ENCODE measurements at places on chromosomes 2 and 18.

DNA sequence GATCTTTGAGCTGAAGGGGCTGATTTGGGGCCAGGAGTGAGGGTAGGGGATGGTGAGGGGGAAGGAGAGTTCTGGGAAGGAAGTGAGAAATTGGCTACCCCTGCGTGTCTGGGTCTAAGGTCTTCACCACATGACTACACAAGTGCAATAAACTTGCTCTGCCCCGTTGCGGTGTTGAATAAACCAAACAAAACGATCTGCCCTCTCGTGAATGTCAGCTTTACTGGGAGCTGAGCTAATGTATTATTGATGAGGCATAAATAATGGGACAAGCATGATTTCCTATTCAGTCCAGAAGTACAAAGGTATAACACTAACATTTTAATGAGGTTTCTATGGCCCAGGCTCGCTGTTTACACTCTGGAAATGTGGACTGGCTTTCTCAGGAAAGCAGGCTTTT, 8.0 kb upstream of the CFAP221 start:
- no peak for DNase-seq

- DNase-seq, result no peak
Observed at GRCh38 chr2:84938194-84938879, 32.6 kb upstream of the KCMF1 start.

DNA sequence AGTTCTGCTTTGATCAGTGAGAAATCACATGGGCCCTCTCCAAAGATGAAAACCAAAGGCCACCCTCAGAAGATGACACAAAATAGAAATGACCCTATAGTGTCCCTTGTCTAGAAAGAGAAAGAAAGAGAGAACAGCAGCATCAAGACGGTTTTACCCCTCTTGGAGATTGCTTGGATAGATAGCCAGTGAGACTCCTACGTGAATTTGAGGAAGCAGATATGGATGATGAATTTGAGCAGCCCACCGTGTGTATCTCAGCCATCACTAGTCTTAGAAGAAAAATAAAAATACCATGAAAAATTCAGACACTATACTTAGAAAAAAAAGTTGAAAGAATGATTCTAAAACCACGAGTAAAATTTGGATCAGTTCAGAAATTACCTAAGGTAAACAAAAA, 329.1 kb upstream of the CNTNAP5 start:
- DNase-seq, result no peak

- no peak for DNase-seq
Observed at GRCh38 chr2:127597984-127598380, 48.0 kb upstream of the GPR17 start.

DNA sequence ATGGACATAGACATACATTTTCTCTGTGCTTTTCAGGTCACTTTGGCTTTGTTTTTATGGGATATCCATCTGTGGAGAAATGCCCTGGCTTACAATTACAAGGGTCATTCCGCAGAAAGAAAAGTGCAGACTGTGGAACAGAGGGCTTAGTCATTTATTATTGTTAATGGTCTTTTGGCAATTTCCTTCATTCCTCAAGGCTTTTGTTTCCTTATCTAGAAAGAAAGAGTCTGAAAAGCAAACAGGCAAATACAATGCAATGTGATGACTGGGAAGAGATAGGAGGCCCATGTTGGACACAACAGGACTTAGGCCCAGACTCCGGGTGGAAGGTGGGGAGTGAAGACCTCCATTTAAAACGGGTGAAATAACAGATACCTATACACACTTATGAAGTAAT, 129.5 kb upstream of the CAVIN2 start:
- no peak for DNase-seq

GRCh38 chr18:49685231-49685942, 123.5 kb downstream of the LIPG start:
- no peak for DNase-seq

- no peak for DNase-seq
Observed at GRCh38 chr2:161134547-161135518, 25.4 kb upstream of the TANK start.

- DNase-seq, result no peak
Observed at GRCh38 chr2:49271060-49271606, 116.8 kb upstream of the FSHR start.

DNA sequence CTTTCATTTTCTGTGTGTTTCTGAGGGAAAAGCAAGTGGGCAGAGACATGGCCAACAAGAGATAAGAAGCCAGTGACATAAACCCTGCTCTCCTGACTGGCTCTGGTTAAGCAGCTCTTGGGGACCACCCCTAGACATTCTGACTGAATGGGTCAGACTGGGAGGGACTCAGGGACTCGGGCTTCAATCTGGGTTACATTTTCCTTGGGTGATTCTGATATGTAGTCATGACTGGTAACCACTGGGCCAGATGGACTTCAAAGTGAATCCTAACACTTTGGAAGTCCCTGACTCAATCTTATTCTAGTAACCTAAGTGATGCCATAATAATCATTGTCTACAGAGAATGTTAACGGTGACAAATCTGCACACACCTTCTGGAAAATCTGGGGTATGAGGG, 397.8 kb downstream of the NBAS start:
- DNase-seq, result no peak

- no peak for DNase-seq
Observed at GRCh38 chr2:64303250-64303649, 150.7 kb upstream of the LGALSL start.

DNA sequence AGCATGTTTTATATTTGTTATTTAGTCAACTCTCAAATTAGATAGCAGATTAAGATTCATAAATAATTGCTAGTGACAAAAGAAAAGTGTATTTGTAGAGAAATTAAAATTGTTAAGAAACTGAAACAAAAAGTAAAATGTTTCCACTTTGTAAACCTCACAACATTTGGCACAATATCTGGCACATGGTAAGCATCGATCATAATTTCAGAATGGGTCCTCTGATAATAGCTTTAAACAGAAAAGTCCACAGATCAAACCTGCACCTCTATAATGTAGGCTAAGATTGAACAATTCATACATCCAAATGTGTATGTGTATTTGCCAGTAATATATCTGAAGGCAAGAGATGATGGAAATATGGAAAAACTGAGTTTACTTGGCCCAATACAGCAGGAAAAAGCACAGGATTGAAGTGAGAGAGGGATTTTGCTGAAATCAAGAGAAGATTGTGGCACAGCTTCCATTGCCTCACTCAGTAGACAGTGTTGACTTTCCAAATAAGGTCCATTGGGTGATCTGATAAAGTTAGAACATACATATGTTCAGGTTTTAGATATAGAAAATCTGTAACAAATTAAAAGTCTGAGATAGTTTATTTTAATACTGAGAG, 39.4 kb downstream of the COBLL1 start:
- no peak for DNase-seq

- no peak for DNase-seq
Observed at GRCh38 chr2:207828361-207829057, 58.8 kb upstream of the FZD5 start.

DNA sequence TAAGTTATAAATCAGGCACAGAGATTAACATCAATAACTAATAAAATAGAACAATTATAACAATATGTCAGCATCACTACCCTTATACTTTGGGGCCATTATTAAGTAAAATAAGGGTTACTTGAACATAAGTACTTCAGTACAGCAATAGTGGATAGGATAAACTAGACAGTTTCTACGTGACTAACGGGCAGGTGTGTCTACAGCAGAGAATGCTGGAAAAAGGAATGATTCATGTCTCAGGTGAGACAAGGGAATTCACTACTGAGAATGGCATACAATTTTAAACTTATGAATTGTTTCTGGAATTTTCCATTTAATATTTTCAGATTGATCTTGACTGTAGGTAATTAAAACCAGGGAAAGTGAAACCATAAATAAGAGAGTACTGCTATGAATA, 5.5 kb downstream of the WDR75 start:
- DNase-seq, result no peak

Measured in GM04504 (cell line).